ENCODE measurements at places on chromosomes 5 and 9. TPM values are rescaled to one million over a fixed set of nuclear protein-coding genes. Genes with fewer than 3 reads are reported as not detected.

- DNase-seq = no peak
Observed at GRCh38 chr5:34580983-34581382, 75.1 kb upstream of the RAI14 start.

The FAM219A gene
- total RNA-seq = 12.3 TPM

- no peak for DNase-seq
Observed at GRCh38 chr5:111945535-111945934, 188.5 kb upstream of the NREP start.

- DNase-seq = no peak
Observed at GRCh38 chr5:59893429-59894227, at the start of gene PDE4D. PDE4D (minus strand) TSS chr5:59893726.

GRCh38 chr9:117334101-117334500 is 80.8 kb downstream of the ASTN2 start:
- DNase-seq = no peak

DNA sequence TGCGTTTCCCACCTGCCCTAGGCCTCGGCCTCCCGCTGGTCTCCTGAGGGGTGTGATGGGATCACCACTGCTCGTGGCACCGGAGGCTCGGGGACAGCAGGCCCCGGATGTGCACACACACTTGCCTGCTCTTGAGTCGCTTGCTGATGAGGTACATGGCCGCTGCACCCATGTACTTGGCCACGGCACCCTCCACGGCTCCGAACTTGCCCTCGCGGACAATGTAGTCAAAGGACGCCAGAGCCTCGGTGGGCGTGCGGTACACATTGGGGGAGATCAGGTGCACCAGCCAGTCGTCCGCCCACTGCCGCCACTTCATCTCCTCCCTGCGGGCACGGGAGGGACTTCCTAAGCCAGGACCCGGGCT is 4.7 kb downstream of the PTGES2 start:
- DNase-seq = no peak

DNA sequence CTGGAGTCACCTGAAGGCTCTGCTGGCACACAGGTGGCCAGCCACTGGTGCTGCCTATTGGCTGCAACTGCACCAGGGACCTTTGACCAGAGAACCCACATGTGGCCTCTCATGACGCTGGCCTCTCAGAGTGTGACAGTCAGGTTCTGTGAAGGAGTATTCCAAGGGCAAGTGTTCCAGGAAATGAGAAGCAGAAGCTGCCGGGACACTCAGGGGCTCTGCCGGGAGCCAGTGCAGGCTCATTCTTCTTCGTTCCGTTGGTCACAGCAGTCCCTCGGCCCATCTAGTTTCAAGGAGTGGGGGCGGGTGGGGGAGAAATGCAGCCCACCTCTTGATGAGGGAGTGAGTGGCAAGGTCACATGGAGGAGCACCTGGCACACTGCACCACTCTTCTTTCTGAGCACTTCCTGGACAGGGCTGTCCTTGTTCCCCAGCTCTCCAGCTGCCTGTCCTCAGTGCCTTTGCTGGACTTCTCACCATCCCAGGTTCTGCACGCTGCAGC is 237.5 kb downstream of the GADD45G start:
- no peak for DNase-seq

- DNase-seq = no peak
Observed at GRCh38 chr5:135206862-135207261, 172.8 kb upstream of the PITX1 start.

DNA sequence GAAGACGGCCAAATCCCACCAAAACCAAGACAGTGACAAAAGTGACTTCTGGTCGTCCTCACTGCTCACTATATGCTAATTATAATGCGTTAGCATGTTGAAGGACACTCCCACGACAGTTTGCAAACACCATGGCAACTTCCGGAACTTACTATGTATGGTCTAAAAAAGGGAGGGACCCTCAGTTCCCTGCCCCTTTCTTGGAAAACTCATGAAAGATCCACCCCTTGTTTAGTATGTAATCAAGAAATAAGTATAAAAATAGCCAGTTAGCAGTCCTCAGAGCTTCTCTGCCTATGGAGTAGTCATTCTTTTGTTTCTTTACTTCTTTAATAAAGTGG is 9.5 kb downstream of the FCN2 start:
- no peak for DNase-seq

All from T-helper 17 cell (primary cell).